ENCODE measurements at places on chromosomes 12 and 14. TPM values are rescaled to one million over a fixed set of nuclear protein-coding genes. Genes with fewer than 3 reads are reported as not detected.

- no peaks in the 10 kb centered on the region for H3K4me1 ChIP-seq
- no peak overlapping the region for H3K4me3 ChIP-seq
- no peak for DNase-seq
Measured at GRCh38 chr12:30996255-30996654, 69.7 kb downstream of the TSPAN11 start.

GRCh38 chr12:49867570-49868341 lies 24.9 kb upstream of the BCDIN3D start:
- no peaks in the 10 kb centered on the region for H3K27me3 ChIP-seq
- no peaks in the 10 kb centered on the region for H3K36me3 ChIP-seq
- no peak overlapping the region for H3K4me3 ChIP-seq
- H3K27ac ChIP-seq: peak overlapping the region; percentile 88
- H3K4me1 ChIP-seq: peaks cover 20% of the 10 kb centered on the region

The NRXN3 gene
- 17.0 TPM for total RNA-seq

DNA sequence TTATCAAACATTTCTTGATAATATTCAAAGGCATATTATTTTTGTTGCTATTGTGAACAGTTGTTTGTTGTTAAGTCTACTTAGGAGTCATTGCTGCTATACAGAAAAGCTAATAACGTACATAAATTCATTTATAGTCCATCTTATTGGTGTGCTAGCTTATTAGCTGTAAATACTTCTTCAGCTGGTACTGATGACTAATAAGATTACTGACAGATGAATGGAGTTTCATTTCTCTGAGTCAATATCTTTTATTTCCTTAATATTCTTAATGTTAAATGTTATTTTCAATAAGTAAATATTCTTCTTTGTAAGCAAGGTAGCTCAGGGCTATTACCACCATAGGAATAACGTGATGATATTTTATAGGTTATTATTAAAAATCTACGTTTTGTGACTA lies 139.4 kb upstream of the SLCO1C1 start:
- no peaks in the 10 kb centered on the region for H3K27me3 ChIP-seq
- no peaks in the 10 kb centered on the region for H3K4me1 ChIP-seq
- no peaks in the 10 kb centered on the region for H3K36me3 ChIP-seq
- H3K4me3 ChIP-seq: no peak overlapping the region

DNA sequence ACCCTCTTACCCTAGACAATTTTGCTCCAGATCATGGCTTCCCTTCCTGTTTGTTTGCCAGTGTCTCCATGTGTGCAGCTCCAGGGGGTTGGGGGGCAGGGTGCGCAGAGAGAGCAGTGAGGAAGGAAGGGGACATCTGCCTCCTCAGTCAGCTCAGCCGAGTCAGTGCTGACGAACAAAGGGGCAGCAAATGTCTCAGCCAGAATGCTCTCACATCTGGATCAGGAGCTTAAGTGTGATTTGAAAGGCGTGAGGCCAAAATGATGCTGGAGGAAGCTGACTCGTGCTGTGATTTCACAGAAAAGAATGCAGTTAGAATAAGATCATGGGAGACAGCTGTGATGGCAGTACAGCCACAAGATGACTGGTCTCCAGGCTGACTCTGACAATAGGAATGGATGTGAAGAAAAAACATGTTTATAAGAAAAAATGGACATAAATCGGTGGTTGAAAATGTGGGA lies 27.1 kb upstream of the CDK17 start:
- peak; percentile 85 for DNase-seq
- H3K4me3 ChIP-seq: no peak overlapping the region
- no peaks in the 10 kb centered on the region for H3K4me1 ChIP-seq
- no peaks in the 10 kb centered on the region for H3K36me3 ChIP-seq
- peak overlapping the region; percentile 89 for H3K27ac ChIP-seq

GRCh38 chr12:55250944-55251343 lies 6.5 kb downstream of the OR6C74 start:
- no peaks in the 10 kb centered on the region for H3K4me1 ChIP-seq
- no peak overlapping the region for H3K4me3 ChIP-seq
- no peak overlapping the region for H3K27ac ChIP-seq
- H3K27me3 ChIP-seq: no peaks in the 10 kb centered on the region

The DLST gene
- total RNA-seq: 77.2 TPM

GRCh38 chr12:80107221-80107620 lies 7.9 kb downstream of the OTOGL start:
- no peak for DNase-seq
- H3K27ac ChIP-seq: no peak overlapping the region
- no peak overlapping the region for H3K4me3 ChIP-seq
- no peaks in the 10 kb centered on the region for H3K36me3 ChIP-seq
- H3K27me3 ChIP-seq: no peaks in the 10 kb centered on the region

GRCh38 chr14:104600141-104600643 lies 4.4 kb downstream of the TMEM179 start:
- H3K27me3 ChIP-seq: peaks cover 8% of the 10 kb centered on the region
- DNase-seq: no peak
- H3K4me1 ChIP-seq: no peaks in the 10 kb centered on the region
- H3K36me3 ChIP-seq: no peaks in the 10 kb centered on the region
- H3K4me3 ChIP-seq: no peak overlapping the region

The ZDHHC22 gene
- not detected for total RNA-seq

- no peaks in the 10 kb centered on the region for H3K36me3 ChIP-seq
- no peak for DNase-seq
- H3K4me1 ChIP-seq: no peaks in the 10 kb centered on the region
- H3K4me3 ChIP-seq: no peak overlapping the region
- H3K27me3 ChIP-seq: no peaks in the 10 kb centered on the region
Measured at GRCh38 chr12:27303139-27304111, 29.2 kb upstream of the BMAL2 start.

The NINJ2 gene
- total RNA-seq: 0.97 TPM

The C1R gene
- total RNA-seq: 533 TPM

DNA sequence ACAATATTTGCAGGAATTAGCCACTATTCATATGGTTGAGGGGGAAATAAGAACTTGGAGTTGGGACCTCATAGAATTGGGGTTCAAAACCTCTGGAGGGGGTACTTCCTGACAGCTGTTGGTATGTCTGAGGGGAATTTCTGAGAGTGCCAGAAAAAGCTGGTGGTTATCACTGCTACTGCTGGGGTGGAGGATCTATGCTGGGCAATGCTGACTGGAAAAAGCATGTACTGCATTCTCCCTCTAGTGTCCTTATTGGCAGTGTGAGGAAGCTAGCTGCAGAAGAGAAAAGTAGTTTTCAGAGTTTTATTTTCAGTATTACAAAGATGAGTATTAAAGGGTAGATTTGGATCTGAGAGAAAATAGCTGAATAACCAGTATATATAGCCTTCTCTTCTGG lies 88.8 kb downstream of the FUT8 start:
- DNase-seq: no peak
- no peaks in the 10 kb centered on the region for H3K27me3 ChIP-seq
- no peak overlapping the region for H3K27ac ChIP-seq

The PRB2 gene
- total RNA-seq: not detected

GRCh38 chr12:56658921-56659320 lies 13.1 kb upstream of the ATP5F1B start:
- no peak overlapping the region for H3K27ac ChIP-seq
- no peak overlapping the region for H3K4me3 ChIP-seq
- DNase-seq: no peak

- peaks cover 21% of the 10 kb centered on the region for H3K4me1 ChIP-seq
- DNase-seq: peak; percentile 28
- peak overlapping the region; percentile 82 for H3K27ac ChIP-seq
- H3K4me3 ChIP-seq: no peak overlapping the region
- H3K36me3 ChIP-seq: no peaks in the 10 kb centered on the region
Measured at GRCh38 chr12:53065470-53065869, 13.7 kb downstream of the SPRYD3 start.

- no peak overlapping the region for H3K4me3 ChIP-seq
- no peaks in the 10 kb centered on the region for H3K36me3 ChIP-seq
- H3K27ac ChIP-seq: no peak overlapping the region
- H3K4me1 ChIP-seq: no peaks in the 10 kb centered on the region
- no peak for DNase-seq
- H3K27me3 ChIP-seq: no peaks in the 10 kb centered on the region
Measured at GRCh38 chr12:76470028-76470939, 89.3 kb downstream of the OSBPL8 start.

The VDR gene
- 0.26 TPM for total RNA-seq

The MYO1H gene
- total RNA-seq: not detected

GRCh38 chr12:92007787-92008186 lies 137.9 kb downstream of the BTG1 start:
- no peak for DNase-seq
- H3K27me3 ChIP-seq: no peaks in the 10 kb centered on the region
- H3K4me1 ChIP-seq: no peaks in the 10 kb centered on the region
- no peaks in the 10 kb centered on the region for H3K36me3 ChIP-seq
- H3K4me3 ChIP-seq: no peak overlapping the region
- H3K27ac ChIP-seq: no peak overlapping the region

The GYS2 gene
- not detected for total RNA-seq

DNA sequence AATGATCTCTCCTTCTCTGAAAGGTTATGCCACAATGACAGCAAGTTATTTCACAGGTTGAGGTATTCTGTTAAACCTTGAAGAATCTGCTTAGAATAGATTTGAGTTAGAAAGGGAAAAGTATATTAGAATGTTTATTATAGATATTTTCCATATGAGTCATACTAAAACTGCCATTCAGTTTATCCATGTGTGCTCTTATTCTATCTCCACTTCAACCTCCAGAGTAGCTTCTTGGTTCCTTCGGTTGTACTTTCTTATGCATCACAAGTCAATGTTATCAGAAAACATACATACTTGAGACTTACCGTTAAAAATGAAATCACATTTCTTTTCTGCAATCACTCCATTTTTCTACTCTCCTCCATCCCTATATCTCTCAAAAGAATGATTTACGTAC lies 197.7 kb downstream of the BCAT1 start:
- H3K36me3 ChIP-seq: no peaks in the 10 kb centered on the region
- H3K27ac ChIP-seq: no peak overlapping the region
- no peak overlapping the region for H3K4me3 ChIP-seq
- H3K27me3 ChIP-seq: no peaks in the 10 kb centered on the region

- H3K27me3 ChIP-seq: no peaks in the 10 kb centered on the region
- no peak overlapping the region for H3K27ac ChIP-seq
- H3K36me3 ChIP-seq: no peaks in the 10 kb centered on the region
- no peaks in the 10 kb centered on the region for H3K4me1 ChIP-seq
- no peak for DNase-seq
Measured at GRCh38 chr12:51677284-51677968, 86.4 kb downstream of the SCN8A start.

DNA sequence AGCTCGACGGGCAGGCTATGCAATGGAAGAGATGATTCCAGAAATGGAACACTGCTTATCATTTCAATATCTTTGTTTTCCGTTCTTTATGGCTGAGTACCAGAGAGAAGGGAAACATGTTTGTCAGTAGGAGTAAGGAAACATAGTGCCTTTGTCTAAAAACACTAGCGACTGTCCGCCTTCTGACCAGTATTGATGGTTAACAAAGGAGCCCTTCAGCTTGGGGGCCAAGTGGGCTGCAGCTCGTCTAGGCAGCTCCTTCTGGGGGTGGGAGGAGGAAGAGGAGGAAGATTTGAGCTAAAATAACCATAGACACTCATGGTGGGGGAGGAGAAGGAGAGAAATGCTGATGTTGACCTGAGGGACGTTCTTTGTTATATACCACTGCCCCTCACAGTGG lies 15.0 kb downstream of the COQ5 start:
- H3K36me3 ChIP-seq: no peaks in the 10 kb centered on the region
- no peak overlapping the region for H3K4me3 ChIP-seq

DNA sequence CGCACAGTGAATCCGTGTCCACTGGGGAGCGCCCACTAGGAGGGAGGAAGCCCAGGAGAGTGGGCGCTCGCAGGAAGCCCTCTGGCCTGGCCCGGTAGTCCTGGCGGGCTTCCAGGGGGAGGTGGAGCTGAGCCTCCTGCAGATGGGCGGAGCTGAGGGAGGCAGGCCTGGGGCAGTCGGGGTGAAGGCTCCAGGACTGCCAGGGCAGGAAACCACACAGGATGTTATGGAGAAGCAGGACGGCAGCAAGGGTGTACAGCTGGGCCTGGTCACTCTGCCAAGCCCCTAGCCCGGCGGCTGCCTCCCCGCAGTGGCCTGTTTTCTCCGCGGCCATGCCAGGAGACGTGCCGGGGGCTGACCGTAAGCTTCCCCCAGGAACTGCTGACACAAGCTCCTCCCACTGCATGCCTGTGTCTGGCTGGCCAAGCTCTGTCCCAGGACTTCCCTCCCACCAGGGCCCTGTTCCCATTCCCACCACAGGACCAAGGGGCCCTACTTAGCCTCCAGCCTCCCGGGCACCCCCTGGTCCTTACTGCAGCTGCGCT lies 143.4 kb upstream of the C14orf180 start:
- no peak for DNase-seq
- no peaks in the 10 kb centered on the region for H3K27me3 ChIP-seq
- H3K4me1 ChIP-seq: peaks cover 7% of the 10 kb centered on the region

The ACVRL1 gene
- total RNA-seq: 107 TPM

- peak overlapping the region; percentile 74 for H3K27ac ChIP-seq
- H3K4me3 ChIP-seq: no peak overlapping the region
- H3K27me3 ChIP-seq: no peaks in the 10 kb centered on the region
Measured at GRCh38 chr12:96383991-96384390, 16.2 kb downstream of the CDK17 start.

- H3K4me1 ChIP-seq: no peaks in the 10 kb centered on the region
- no peaks in the 10 kb centered on the region for H3K27me3 ChIP-seq
- DNase-seq: no peak
- no peak overlapping the region for H3K4me3 ChIP-seq
- no peaks in the 10 kb centered on the region for H3K36me3 ChIP-seq
- H3K27ac ChIP-seq: no peak overlapping the region
Measured at GRCh38 chr14:70057519-70058136, 131.1 kb downstream of the SLC8A3 start.

GRCh38 chr12:2555487-2556082 lies 239.2 kb upstream of the FKBP4 start:
- no peaks in the 10 kb centered on the region for H3K36me3 ChIP-seq
- H3K4me3 ChIP-seq: no peak overlapping the region
- H3K27me3 ChIP-seq: no peaks in the 10 kb centered on the region
- DNase-seq: no peak
- no peaks in the 10 kb centered on the region for H3K4me1 ChIP-seq
- H3K27ac ChIP-seq: no peak overlapping the region

- no peaks in the 10 kb centered on the region for H3K4me1 ChIP-seq
- DNase-seq: no peak
- no peak overlapping the region for H3K4me3 ChIP-seq
- no peaks in the 10 kb centered on the region for H3K36me3 ChIP-seq
- no peak overlapping the region for H3K27ac ChIP-seq
Measured at GRCh38 chr14:95434121-95434520, 82.3 kb downstream of the SYNE3 start.

DNA sequence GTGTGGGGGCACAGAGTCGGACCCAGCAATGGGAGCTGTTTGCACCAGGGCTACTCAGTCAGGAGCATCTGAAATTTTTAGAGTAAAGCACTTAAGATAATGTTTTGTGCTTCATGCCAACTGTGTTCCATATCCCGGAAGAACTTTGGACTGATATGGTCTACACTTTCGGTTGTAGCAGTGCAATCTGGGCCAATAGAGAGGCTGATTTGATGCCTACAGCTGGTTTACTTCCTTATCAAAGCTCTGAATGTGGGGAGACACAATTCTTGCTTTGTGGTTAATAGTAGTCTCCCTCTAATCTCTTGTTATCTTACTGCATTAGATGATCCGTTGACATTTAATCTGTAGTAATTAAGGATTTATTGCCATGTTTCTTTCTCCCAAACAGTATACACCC lies 7.8 kb upstream of the VDR start:
- DNase-seq: no peak
- no peak overlapping the region for H3K27ac ChIP-seq
- H3K4me3 ChIP-seq: no peak overlapping the region
- H3K36me3 ChIP-seq: no peaks in the 10 kb centered on the region
- no peaks in the 10 kb centered on the region for H3K27me3 ChIP-seq

GRCh38 chr12:105706321-105706972 lies 376.0 kb downstream of the C12orf75 start:
- H3K4me3 ChIP-seq: no peak overlapping the region
- no peak for DNase-seq
- no peaks in the 10 kb centered on the region for H3K36me3 ChIP-seq

The KCNMB4 gene
- total RNA-seq: 2.6 TPM
